ENCODE measurements at places on chromosomes 1 and 21.

- DNase-seq = no peak
These were observed 214.9 kb downstream of the HLX start for GRCh38 chr1:221093903-221094791.

DNA sequence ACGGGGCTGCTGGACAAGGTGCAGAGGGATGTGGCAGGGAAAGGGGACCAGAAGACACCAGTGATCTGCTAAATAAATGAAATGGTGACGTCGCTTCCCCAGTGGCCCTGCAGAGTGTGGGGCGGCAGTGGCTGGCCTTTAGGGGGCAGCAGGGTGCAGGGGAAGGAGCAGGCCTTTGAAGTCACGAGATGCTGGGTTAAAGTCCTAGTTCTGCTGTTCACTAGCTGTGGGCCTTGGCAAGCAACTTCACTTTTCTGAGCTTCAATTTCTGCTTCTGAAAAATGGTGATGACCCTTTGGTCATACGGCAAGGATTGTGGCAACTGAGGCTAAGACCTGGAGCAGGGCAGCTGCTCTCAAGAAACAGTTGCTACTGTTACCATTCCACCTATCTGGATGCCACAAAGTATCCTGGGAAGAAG, 9.2 kb upstream of the GALE start:
- peak; percentile 88 for DNase-seq

DNA sequence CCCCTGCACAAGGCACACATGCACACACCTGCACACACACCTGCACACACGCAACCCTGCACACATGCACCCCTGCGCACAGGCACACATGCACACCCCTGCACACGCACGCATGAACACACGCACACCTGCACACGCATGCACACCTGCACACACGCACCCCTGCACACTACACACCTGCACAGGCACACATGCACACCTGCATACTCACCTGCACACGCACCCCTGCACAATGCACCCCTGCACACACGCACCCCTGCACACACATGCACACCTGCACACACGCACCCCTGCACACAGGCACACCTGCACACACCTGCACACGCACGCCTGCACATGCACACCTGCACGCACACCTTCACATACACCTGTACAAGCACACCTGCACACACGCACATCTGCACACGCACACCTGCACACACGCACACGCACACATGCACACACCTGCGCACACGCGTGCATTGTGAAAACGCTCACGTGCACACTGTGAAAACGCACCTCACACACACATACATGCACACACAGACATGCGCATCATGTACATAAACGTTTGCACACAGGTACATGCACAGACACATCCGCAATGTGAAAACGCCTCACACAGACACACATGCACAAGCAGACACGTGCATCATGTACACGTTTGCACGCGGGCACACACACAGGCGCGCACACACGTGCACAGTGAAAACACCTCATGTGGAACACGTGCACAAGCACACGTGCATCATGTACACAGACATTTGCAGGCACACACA, 8.2 kb downstream of the DVL1 start:
- DNase-seq = no peak

- DNase-seq = no peak
These were observed 290.4 kb upstream of the POU3F1 start for GRCh38 chr1:38336961-38337360.

DNA sequence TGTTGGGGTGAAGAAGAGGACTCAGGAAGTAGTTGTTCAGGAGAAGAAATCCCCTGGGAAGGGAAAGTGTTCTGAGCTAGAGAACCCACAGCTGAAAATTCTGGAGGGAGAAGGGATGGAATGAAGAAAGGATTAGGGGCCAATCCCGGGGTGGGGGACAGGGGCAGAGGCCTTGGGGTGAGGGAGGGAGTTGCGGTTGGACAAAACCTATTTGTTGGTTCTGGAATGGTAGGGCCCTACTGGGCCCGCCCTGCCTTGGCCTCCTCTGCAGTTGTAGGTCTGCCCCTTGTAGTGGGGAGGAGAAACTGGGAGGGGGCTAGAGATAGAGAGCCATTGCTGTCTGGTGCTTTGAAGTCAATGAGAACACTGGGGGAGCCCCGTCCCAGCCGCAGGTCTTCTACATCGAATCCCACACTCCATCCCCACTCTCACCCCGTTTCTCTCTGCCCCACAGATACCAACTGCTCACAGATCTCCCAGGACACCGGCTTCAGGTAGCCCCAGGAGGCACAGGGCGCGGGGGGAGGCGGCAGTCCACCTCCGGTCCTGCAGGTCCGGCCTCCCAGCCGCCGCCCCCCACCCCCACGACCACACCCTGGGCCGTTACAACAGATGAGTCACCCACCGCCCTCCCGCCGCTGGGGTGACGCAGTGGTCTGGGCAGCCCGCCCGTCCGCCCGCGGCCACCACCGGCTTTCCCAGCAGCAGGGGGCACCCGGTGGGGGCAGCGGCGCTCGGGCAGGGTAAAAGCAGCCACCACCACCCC, 1.1 kb downstream of the TAGLN2 start:
- DNase-seq = peak; percentile 76

GRCh38 chr1:105294838-105295237, 1545.1 kb downstream of the AMY1C start:
- no peak for DNase-seq

DNA sequence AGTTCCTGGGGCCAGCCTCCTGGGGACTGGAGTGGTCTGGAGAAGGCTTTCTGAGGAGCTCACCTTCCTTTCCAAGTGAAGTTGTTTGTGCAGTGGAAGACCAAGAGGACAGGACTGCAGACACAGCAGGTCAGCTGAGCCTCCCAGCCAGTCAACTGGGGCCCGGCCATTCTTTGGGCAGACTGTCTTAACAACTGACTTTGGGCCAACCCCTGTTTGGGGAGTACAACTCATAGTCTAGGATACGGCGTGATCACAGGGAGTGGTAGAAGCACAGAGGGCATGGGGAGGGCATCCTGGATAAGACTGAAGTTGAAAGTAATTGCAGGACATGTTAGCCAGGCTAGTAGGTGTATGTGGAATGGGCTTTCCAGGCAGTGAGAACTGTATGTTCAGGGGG, 50.3 kb downstream of the PGM1 start:
- no peak for DNase-seq

- DNase-seq = no peak
These were observed 116.0 kb upstream of the CD34 start for GRCh38 chr1:208026880-208027438.

DNA sequence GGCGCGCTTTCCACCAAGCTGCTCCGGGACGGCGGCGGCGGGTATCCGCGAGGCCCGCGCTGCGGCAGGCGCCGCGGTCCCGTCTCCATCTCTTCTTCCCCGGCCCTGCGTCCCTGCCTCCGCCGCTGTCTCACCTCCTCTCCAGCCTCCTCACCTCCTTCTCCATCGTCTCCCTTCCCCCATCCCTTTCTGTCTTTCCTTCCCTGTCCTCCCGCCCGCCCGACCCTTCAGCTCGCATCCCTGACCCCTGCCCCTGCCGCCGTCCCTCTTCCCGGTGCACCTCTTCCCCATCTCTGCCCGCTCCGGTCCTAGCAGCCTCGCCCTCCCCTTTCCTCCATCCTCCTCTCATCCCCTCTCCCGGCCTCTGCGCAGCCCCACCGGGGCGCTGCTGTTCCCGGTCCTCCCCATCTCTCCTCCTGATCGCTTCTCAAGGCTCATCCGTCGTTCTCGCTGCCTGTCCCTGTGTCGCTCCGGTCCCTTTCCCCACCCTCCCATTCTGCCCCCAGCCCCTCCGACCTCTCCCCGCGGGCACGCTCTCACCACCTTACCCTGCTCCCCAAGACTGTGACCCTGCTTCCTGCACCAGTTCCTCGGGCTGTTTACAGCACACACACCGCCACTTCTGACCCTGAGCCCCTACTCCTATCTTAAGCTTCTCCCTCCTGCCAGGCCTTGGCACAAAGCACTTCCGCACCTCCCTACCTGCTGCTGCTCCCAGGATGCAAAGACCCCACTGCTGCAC, 760 bp upstream of the NPHP4 start:
- DNase-seq = peak; percentile 42

GRCh38 chr1:156640842-156641706, 843 bp upstream of the BCAN start:
- DNase-seq = no peak

GRCh38 chr1:60255565-60255964, 182.0 kb upstream of the C1orf87 start:
- DNase-seq = no peak

GRCh38 chr1:24091971-24092482, 19.9 kb downstream of the MYOM3 start:
- peak; percentile 28 for DNase-seq

DNA sequence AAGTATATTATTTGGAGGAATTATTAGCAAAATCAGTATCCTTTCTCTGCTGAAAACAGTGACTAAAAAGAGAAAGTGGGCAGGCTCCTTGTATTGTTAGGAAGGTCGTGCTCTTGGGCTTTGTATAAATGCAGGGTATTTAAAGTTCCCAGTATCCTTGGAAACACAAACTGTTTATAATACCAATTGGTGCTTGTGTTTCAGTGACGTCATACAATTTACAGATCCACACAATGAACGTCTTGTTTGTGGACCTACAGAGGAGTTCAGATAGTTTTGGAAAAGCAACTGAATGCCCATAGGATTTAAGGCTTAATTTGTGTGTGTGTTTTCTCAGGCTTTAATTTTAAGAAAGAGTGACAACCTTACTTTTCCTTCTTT, 168.2 kb downstream of the RASAL2 start:
- no peak for DNase-seq

GRCh38 chr1:177448652-177449357, 278.0 kb downstream of the BRINP2 start:
- DNase-seq = no peak

- DNase-seq = no peak
These were observed 5.5 kb downstream of the KLF18 start for GRCh38 chr1:44135886-44136285.

- DNase-seq = no peak
These were observed 13.4 kb downstream of the PKN2 start for GRCh38 chr1:88697503-88697902.

DNA sequence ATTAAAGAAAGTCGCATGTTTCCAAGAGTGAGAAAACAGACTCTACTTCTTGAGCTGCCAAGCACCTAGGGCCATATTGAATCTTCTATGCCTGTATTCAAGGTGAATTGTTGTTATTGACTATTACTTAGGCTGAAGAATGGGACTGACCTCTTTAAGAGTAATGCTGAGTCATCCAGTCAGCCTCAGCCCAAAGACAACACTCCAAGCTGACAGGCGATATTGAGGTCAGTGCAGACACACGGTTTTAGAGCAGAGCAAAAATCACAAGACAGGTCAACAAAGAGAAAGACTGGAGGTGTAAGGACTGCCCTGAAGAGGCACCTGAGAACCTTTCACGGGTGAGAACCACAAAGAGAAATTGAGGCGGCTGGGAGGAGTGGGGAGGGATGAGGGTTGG, 146.9 kb downstream of the MIS18A start:
- no peak for DNase-seq

DNA sequence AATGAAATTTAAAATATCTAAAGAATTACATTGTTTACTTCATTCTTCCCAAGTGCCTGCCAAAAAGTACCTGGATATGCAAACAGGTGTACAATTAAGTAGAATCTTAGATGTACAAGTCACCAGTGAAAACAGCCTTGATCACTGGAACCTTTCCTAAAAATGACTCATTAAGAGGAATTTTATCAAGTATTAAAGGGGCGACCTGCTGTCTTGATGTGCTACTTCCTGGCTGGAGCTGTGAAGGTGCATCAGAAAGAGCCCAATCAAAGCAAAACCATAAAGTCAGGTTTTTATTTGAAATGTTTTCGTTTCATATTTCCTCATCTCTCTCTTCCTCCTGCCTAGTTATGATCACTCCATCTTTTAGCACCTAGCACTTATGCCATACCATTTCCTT, 33.4 kb downstream of the IFI44 start:
- no peak for DNase-seq

- no peak for DNase-seq
These were observed 9.3 kb upstream of the F3 start for GRCh38 chr1:94550800-94551241.

- DNase-seq = no peak
These were observed 11.4 kb upstream of the CFAP126 start for GRCh38 chr1:161379071-161379470.

GRCh38 chr1:162463021-162463420, 34.6 kb upstream of the UHMK1 start:
- DNase-seq = no peak

DNA sequence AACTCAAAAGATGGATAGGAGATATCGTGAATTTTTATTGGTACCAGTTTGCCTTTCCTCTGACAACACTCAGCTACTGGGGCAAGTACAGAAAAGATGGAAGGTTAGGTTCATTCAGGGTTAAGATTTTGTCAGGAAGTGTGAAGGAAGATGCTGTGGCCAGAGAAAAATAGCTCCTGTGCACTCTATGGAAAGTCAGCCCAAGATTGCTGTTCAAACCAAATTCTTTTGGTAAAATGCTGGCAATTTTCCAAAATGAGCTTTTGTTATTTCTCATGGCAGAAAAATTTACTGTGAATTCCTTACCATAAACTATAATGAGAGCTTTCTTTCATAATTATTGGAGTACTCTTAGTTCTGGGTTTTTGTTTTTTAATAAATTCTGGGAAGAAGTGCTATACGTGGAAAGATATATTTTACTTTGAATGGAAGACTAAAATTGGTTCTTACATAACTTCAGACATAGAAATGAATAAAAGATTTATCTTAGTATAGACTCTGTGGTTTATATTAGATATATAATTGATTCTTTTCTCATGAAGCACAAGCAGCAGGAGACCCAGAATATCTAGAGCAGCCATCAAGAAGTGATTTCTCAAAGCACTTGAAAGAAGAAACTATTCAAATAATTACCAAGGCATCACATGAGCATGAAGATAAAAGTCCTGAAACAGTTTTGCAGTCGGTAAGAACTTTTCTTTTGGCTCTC, 112.2 kb downstream of the USP25 start:
- no peak for DNase-seq

GRCh38 chr1:202599669-202600431, 110.4 kb downstream of the SYT2 start:
- DNase-seq = peak; percentile 36

GRCh38 chr21:39088031-39088370, 95.2 kb downstream of the PSMG1 start:
- no peak for DNase-seq

DNA sequence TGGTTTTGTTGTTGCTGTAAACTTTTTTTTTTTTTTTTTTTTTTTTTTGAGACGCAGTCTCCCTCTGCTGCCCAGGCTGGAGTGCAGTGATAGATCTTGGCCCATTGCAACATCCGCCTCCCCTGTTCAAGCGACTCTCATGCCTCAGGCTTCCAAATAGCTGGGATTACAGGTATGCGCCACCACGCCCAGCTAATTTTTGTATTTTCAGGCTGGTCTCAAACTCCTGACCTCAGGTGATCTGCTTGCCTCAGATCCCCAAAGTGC, 78.9 kb upstream of the SLC45A1 start:
- DNase-seq = no peak

DNA sequence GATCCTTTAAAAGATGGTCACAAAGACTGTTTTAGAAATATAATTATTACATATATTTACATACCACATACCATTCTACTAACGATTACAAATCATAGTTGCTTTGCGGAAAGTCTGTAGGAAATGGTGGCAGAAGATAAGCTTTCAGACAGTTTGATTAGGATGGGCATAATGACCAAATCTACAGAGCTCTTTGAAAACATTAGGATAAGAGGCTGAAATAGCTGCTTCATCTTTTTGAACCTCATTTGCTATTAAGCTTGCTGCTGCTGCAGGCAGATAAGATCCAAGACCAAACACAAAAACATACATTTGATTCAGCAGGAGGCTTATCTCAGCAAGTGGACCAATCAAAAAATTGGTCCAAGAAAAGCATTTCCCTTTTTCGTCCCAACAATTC, 47.1 kb downstream of the DDAH1 start:
- no peak for DNase-seq
